ENCODE measurements at places on chromosomes 3 and 15. TPM values are rescaled to one million over a fixed set of nuclear protein-coding genes. Genes with fewer than 3 reads are reported as not detected.

Gene EHHADH
- total RNA-seq: 19.2 TPM

Gene SKOR1
- total RNA-seq: 0.07 TPM

Gene SAXO2
- total RNA-seq: 2.6 TPM

Gene SLC24A5
- total RNA-seq: not detected

Gene DIPK2A
- total RNA-seq: 6.3 TPM

Data from left ventricle myocardium superior (tissue), 1 donor.